ENCODE measurements at places on chromosomes 6 and 20.

GRCh38 chr6:96608074-96608473 lies 45.1 kb downstream of the FHL5 start:
- no peak for DNase-seq

DNA sequence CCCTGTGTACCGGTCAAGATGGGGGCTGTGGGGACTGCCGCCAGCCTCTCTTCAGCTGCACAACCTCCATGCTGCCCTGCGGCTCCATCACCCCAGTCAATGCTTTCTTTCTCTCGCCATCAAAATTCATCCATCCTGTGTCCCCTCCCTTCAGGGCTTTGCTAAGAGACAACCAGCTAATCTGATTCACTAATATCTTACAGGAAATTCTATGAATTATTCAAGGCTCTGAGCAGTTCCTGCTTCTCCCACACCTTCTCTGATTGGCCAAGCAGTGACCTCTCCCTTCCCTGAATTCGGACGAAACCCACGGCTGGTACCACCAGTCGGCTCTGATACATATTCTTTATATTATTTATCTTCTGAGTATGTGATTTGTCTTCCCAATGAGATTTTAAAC lies 13.8 kb downstream of the ITPR3 start:
- no peak for DNase-seq

GRCh38 chr20:46774236-46774635 lies 64.8 kb downstream of the SLC2A10 start:
- no peak for DNase-seq

- DNase-seq = peak; percentile 66
These were observed 92.7 kb upstream of the SIRPA start for GRCh38 chr20:1802385-1803060.

DNA sequence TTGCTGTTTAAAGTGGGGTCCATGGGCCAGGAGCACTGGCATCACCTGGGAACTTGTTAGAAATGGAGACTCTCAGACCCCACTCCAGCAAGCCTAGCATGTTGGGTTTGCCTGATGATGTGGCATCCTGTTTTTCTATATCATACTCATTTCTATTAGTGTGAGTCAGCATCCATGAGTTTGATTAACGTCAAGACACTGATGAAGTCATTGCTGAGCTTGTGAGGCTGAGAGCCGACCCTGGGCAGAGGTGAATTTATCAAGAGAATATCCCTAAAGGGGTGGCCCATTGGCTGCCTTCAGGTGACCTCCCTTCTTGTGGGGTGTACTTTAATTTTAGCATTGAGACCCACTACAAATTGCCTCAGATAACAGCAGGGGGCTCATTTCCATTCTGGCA lies 43.4 kb upstream of the RNF144B start:
- peak; percentile 82 for DNase-seq
